ENCODE measurements at places on chromosomes 7 and 10.

GRCh38 chr10:110480387-110480786, 17.3 kb upstream of the DUSP5 start:
- no peak for DNase-seq

GRCh38 chr10:47322300-47323061, at the start of gene GDF2:
GDF2 (plus strand) TSS chr10:47322454; CDS start chr10:47322669, 215 bp downstream.
- DNase-seq: no peak

DNA sequence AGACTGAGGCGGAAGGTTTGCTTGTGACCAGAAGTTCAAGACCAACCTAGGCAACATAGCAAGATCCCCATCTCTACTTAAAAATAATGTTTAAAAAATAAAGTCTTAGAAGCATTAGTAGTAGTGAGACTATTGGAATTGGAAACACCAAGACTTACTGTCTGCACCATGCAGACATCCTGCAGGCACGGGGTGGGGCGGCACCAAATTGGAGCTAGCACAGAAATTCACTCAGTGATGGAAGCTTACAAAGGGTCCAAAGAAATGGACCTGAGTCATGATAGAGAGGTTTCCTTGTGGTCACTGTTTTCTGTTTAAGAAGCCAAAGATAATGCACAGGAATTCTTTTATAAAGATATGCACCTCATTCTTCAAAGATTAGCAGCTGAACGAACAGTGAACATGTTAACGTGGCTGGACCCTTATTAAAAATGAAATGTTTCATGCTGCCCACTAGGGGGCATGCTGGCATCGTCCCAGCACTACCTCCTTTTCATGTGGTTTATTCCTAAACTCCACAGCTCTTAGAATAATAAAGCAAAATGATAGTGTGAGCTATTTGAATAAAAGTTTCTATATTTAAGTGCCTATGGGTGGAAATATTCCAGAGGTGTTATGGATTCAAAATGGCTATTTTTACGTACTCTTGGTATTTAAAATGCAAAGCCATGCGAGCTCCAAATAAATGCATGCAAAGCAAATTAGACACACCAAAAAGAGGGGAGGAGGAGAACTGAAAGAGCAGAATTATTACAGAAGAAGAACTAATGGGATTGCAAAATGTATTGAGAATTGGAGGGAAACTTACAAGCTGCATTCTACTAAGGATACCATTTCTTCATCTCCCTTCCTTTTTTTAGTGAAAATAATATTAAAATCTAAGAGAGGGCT, 28.6 kb downstream of the PDSS1 start:
- DNase-seq: peak; percentile 46

GRCh38 chr10:61971003-61971325, 69.5 kb downstream of the ARID5B start:
- DNase-seq: no peak

DNA sequence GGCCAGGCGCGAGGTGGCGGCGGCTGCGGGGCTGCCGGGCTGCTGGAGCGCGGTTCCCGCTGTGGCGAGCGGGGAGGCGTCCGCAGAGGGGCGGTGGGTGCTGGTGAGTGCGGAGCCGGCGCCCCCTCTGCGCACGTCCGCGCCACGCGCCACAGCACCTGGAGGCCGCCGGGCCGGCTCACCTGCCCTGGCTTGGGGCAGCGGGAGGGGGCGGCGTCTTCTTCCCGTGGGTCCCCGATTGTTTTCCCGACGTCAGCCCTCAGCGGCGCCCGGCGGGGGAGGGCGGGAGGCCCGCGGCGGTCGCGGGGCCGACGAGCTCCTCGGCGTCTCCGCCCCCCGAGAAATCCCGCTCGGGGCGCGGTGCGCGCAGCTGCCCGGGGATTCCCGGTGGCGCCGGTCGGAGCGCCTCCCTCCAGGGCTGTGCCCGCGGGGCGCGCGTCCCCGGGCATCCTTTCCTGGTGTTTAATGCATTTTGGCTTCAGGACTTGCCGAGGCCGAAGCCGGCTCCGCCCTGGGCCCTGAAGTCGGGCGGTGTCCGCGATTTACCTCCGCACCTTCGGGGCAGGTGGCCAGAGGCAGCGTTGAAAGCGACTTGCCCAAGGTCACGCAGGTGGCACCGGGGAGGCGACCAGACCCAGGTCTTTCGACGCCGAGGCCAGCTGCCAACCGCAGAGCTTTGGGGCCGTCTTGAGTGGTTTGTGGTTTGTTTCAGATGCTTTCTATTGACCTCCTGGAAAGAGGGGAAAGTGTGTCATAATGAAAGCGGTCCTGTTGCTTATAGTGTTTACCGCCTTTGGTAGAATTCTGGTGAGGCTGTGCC, 561 bp downstream of the PLEKHA1 start:
- DNase-seq: peak; percentile 79

DNA sequence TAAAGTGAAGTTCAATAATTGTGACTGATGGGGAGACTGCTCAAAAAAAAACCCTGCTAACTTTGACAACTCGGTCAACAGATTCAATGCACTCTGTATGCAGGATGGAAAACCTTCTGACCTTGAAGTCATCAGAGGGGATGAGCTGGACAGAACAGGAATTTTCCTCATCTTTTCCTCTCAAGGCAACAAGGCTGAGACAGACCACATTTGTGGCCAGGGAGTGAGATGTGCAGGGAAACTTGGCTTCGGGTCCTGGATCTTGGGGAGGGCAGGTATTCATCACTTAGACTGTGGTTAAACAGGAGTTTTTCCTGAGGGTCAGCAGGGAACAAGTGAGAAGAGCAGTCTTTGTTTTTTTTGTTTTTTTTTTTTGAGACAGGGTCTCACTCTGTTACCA, 100.6 kb downstream of the BAMBI start:
- no peak for DNase-seq

GRCh38 chr10:69757553-69758309, 44.0 kb upstream of the COL13A1 start:
- no peak for DNase-seq

DNA sequence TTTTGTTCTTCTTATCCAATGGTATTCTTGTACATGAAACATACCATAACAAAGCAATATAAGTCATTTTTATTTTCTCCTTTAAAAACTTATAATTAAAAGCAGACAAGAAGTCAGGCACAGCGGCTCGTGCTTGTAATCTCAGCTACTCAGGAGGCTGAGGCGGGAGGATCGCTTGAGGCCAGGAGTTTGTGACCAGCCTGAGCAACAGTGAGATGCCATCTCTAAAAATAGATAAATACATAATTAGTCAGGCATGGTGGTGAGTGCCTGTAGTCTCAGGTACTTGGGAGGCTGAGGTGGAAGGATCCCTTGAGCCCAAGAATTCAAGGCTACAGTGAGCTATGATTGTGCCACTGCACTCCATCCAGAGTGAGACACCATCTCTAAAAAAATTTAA, 195.1 kb upstream of the FZD1 start:
- no peak for DNase-seq

- no peak for DNase-seq
Measured at GRCh38 chr10:59807629-59808620, 54.7 kb upstream of the MRLN start.

DNA sequence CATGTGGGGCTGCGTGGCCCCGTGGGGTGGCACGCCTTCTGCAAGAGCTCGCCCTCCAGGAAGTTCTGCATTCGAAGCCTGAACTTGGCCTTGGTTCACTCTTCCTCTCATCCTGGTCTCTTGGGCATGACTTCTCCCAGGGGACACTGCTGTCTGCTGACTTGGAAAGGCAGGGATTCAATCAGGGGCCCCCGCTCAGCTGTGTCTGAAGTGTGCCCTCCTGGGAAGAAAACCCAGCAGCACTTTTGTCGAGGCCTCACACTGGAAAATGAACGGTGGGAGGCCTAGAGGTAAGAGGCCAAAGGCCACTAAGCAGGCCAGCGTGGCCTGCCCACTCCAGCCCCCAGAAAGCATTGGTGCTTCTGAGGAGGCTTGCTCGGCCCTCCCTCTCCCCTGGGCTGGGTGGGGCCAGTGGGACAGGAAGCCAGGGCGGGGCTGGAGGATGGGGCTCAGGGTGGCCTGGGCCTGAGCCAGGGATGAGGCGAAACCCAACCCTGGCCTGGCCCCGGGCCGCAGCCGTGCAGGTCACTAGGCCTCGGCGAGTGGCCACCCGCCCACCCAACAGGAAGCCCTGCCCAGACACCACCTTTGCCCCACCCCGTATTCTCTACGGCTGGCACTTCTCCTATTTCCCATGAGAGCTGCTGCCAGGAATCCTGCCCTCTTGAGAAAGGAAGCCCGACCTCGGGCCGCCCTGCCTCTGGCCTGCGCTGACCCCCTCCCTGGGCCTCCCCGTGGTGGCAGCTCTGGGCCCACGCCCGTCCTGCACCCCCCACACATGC, 81.1 kb downstream of the ZMIZ1 start:
- peak; percentile 80 for DNase-seq

DNA sequence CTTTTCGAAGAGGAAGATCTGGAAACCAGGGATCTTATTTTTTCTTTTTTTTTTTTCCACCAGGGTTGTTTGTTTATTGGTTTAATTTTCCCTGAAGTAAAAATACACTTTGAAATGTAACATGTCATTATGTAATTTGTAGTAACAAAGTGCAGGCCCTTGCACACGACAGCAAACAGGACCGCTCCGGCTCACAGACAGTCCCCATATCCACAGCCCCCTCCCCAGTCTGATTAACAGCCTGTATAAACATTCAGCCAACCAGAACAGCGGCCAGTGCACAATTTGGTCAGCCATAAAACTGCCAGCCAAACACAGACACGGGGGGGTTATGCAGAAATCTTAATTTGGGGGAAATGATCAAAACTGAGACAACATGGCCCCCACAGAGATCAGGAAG, 431.6 kb upstream of the NPVF start:
- DNase-seq: no peak

- no peak for DNase-seq
Measured at GRCh38 chr10:97601268-97602215, 12.0 kb downstream of the C10orf62 start.

DNA sequence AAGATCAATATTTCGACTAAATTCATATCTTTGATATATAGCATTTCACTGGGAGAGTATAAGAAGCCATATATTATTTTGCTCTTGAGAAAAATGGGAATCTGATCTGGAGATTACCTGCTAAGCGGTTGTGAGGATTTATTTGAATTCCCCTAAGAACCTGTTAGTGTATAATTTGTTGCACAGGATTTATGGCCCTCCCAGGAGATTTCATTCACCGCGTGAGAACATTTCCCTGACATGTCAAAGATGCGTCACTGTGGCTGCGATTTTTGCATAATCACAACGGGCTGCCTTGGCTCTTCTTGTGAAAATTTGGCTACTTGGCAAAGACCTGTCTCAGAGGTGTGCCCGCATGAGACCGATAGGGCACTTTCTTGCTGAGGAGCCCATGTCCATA, 184.7 kb upstream of the PFKP start:
- no peak for DNase-seq

DNA sequence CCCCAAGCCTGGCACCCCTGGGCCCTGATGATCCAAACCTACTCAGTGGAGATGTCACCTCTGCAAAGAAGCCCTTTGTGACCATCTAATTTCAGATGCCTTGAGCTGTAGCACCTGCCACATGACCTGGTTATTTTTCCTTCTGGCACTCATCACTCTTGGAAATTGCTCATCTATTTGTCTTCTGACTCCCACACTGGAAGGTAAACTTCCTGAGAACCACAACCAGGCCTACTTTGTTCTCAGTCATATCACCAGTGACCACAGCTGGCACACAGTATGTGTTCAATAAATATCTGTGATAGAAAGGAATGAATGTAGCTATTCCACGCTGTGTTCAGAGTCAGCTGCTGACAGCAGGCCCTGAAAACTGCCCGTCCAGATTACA, 97.1 kb downstream of the SH3PXD2A start:
- DNase-seq: no peak

- DNase-seq: no peak
Measured at GRCh38 chr10:14017467-14017866, 313.3 kb downstream of the FRMD4A start.

DNA sequence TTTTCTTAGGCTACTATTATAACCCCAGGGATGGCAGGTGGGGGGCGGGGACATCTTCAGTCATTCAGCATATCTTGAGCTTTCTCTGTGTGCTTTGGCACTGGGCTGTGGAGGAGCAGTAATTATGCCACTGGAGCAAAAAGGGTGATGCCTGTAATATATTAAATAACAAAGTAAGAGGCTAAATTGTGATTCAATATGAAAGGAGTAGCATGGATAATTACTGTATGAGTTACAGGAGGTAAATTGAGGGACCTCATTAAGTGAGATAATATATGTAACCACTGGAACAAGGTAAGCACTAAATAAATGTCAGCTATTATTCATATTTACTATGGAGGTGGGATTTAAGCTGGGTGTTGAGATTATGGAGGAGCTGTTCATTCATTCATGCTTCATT, 3.3 kb upstream of the STN1 start:
- no peak for DNase-seq

DNA sequence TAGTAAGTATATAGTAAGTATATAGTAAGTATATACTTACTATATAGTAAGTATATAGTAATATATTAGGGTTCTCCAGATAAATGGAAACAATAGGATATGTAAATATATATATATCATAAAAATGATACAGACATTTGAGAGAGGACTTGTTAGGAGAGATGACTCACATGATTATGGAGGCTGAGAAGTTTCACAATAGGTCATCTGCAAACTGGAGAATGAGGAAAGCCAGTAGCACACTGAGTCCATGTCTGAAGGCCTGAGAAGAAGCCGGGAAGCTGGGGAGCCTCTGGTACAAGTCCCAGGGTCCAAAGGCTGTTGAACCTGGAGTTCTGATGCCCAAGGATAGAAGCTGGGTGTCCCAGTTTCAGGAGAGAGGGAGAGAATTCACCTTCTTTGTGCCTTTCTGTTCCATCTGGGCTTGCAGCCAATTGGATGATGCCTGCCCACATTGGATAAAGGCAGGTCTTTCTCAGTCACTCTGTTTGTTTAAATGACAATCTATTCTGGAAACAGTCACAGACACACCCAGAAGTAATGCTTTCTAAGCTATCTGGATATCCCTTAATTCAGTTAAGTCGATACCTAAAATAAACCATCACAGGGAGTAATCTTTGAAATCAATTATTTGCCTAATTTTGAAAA, 205.5 kb upstream of the CDC14C start:
- no peak for DNase-seq

GRCh38 chr7:64277630-64278029, 36.1 kb upstream of the ZNF736 start:
- no peak for DNase-seq

- DNase-seq: no peak
Measured at GRCh38 chr7:55189146-55189766, 170.4 kb downstream of the EGFR start.

- DNase-seq: no peak
Measured at GRCh38 chr7:47367369-47367768, 214.5 kb downstream of the TNS3 start.

DNA sequence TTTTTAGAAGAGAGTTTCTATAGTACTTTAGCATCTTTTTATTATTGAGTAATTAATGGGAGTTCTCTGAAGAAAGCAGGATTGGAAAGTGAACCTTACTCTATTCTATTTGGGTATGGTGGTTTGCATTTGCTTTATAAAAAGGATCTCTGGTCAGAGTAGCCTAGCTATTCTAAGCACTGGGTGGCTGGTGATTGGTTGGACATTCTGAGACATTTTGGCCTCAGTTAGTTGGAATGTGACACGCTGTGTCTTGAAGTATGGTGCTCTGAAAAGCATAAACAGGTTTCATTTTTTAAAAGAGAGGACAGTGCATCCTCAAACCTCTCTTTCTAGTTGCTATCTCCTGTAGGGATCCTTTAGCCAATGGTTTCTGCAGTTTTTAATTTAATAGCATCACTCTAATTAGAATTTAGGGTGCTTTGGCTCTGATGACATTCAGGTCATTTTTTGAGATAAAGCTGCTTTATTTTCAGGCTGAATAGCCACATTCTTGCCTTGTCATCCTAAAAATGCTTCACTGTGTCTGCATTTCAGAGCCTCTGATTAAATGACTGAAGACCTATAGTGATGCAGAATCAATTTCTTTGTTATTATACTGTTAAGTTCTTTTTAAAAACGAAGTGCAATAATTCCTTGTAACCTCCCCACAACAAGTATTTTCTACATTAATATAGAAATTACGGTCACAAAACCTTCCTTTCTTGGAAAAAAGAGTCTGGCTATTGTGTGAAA, 20.6 kb downstream of the TMEM178B start:
- DNase-seq: no peak

Measured in GM13977 (cell line).